ENCODE measurements at places on chromosomes 6 and 20. TPM values are rescaled to one million over a fixed set of nuclear protein-coding genes. Genes with fewer than 3 reads are reported as not detected.

GRCh38 chr6:72820906-72821305 lies 199.0 kb downstream of the KCNQ5 start:
- H3K27me3 ChIP-seq: no peaks in the 10 kb centered on the region
- no peaks in the 10 kb centered on the region for H3K36me3 ChIP-seq
- H3K4me3 ChIP-seq: no peak overlapping the region
- no peak for DNase-seq

DNA sequence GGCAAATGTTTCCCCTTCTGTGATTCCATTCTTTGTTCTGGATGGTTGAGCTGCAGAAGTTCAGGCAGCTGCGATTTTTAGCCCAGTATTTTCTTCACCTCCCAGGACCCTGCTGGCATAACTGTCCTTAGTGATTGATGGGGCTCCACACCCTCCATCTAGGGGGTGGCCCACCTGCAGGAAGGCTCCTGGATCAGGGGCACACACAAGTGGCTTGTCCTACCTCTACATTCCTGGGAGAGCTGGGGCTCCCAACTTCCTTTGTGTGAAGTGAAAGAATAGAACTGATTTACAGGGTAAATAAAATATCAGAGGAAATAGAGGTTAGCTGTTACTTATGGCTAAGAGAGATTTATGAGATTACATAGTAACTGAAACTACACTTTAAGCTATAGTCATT lies 129.5 kb upstream of the MAP3K7 start:
- no peak for DNase-seq
- no peaks in the 10 kb centered on the region for H3K4me1 ChIP-seq
- H3K36me3 ChIP-seq: no peaks in the 10 kb centered on the region
- no peaks in the 10 kb centered on the region for H3K27me3 ChIP-seq

- no peak overlapping the region for H3K4me3 ChIP-seq
- no peaks in the 10 kb centered on the region for H3K36me3 ChIP-seq
- H3K27ac ChIP-seq: no peak overlapping the region
- no peaks in the 10 kb centered on the region for H3K27me3 ChIP-seq
- no peak for DNase-seq
Observed at GRCh38 chr20:38119446-38119845, 45.6 kb downstream of the TGM2 start.

The NT5DC1 gene
- polyA plus RNA-seq: 20.3 TPM

The CNR1 gene
- not detected for polyA plus RNA-seq
